Stimulated activated CD4-positive, alpha-beta T cell treated with anti-CD3 and anti-CD28 coated beads, TNF-alpha, amount 100 ng/mL, for 1 hour (primary cell): ENCODE measurements at places on chromosomes 5 and 9.

GRCh38 chr9:92159058-92159457 lies 43.8 kb upstream of the SPTLC1 start:
- DNase-seq, result no peak

GRCh38 chr5:157714596-157714864 lies 16.7 kb upstream of the THG1L start:
- no peak for DNase-seq

- DNase-seq, result no peak
These were observed 240.3 kb downstream of the CACNA1B start for GRCh38 chr9:138117836-138118235.

DNA sequence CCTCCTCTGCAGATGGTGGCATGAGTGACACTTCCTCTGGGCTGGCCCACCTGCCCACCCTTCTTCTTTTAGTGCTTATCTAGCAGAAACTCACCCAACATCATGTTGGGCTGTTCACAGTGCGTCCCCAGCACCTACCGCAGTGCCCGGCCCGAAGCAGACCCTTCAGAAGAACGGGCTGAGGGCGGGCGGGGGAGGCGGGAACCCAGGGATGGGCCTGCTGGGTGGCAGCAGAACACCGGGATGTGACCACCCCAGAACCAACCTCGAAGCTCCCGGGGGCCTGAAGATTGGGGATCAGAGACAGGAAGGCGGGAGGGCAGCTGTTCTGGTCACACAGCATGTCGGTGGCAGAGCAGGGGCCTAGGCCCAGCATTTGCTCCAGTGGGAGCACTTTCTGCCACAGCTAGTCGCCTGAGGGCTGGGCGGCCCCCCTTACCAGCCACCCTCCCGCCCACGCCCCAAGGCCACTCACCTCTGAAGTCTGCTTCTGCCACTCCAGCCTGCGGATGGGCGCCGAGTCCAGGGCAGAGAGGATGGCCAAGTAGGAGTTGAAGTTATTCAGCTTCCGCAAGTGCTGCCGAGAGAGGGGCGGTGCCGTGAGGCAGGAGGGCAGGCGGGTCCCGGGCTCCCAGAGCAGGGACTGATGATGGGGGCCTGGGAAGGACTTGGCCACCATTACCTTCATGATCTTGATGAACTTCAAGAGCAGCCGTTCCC lies 38.7 kb downstream of the PRRT1B start:
- no peak for DNase-seq

DNA sequence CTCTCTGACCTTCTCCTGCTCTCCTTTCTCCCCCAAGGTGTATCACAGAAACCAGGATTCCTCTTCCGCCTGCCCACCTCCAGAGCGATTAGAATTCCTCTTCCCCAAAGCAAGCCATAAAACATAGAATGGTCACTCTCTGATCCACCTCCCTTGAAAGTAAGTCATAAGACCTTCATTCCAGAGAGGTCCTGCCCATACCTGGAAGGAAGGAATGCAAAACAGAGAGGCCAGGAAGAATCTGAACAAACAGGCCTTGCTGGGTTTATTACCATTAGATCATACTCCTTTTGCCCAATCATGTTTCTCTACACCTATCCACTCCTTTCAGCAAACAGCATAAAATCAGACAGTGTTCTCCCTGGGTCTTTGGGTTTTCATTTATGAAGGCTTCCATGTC lies 21.0 kb downstream of the CDKL3 start:
- DNase-seq, result no peak

- no peak for DNase-seq
These were observed 163.2 kb downstream of the HCN1 start for GRCh38 chr5:45532826-45533624.

GRCh38 chr5:38576442-38576841 lies 20.0 kb upstream of the LIFR start:
- DNase-seq, result no peak

DNA sequence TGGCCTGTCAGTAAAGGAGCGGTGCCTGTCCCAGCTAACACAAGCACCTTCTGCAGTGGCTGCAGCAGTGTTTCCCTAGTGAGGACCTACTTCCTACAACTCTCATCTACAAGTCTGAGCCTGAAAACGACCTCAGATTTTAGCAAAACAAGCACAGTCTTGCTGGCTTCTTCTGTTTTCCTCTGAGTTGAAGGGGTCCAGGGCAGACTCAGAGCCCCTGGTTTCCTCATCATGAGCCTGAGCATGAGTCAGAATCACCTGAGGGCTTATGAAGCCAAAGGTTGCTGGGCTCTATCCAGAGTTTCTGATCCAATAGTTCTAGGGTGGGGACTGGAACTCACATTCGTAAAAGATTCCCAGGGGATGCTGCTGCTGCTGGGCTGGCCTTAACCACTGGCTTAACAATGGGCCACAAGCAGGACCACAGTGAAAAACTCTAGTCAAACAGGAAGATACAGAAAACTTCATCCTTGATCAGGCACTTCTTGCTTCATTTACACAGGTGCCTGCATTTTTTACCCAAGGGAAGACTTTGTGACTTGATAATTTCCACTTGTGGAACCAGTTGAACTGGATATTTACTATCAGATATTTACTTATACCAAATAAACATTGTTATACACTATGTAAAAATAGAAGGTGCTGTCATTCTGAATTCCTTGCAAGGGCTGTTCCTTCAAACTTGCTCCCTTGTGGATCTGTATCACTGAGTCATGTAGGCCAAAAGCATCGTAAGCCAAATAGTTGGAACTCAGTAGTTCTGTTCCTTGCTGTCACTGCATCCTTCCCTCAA lies 4.3 kb upstream of the ACER2 start:
- no peak for DNase-seq

GRCh38 chr9:110846215-110846614 lies 177.6 kb downstream of the MUSK start:
- DNase-seq, result no peak

DNA sequence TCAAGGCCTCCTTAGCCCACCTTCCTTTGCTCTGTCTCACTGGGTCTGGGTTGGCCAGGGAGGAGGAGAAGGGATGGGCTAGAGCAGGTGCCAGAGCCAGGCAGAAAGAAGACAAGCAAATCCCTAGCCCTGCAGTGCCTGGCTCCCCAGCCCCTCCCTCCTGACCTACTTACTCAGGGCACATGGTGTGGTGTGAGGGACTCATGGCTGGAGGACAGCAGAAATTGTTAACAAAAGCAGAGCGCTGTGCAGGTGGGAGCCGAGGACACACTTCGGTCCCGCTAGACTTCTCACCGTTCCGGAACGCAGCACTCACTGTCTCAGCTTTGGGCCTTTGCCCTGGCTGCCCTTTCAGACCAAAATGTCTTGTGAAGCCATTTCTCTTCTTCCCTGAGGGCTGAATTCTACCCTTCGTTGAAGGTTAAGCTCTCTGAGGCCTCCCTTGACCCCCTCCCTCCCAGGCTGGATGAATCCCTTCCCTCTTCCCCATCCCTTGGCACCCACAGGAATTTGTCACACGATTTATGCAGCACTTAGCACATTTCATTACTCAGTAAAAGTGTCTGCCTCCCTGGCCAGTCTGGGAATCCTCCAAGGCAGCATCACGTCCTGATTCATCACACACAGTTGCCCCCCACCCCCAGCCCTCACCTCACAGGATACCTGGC lies 263.9 kb upstream of the TRPC7 start:
- no peak for DNase-seq

- DNase-seq, result no peak
These were observed 1045.3 kb downstream of the TLE1 start for GRCh38 chr9:80644044-80644443.

DNA sequence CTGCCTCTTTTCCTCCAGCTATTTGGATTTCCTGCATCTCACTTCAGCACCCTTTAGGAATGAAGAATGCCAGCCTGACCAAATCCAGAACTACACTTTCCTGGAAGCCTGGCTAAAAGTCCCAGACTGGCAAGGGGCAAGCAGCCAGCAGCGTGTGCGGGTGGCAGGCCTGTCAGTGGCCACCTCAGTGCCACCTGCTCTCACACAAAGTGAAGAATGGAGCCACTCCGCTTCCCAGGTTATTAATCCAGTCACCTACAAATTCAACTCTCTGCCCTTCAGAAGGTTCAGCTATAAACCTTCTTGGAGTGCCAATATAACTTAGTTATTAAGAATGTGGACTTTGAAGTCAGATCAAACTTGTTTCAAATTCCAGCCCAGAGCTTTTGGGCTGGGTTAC lies 6.7 kb upstream of the ALDOB start:
- no peak for DNase-seq

DNA sequence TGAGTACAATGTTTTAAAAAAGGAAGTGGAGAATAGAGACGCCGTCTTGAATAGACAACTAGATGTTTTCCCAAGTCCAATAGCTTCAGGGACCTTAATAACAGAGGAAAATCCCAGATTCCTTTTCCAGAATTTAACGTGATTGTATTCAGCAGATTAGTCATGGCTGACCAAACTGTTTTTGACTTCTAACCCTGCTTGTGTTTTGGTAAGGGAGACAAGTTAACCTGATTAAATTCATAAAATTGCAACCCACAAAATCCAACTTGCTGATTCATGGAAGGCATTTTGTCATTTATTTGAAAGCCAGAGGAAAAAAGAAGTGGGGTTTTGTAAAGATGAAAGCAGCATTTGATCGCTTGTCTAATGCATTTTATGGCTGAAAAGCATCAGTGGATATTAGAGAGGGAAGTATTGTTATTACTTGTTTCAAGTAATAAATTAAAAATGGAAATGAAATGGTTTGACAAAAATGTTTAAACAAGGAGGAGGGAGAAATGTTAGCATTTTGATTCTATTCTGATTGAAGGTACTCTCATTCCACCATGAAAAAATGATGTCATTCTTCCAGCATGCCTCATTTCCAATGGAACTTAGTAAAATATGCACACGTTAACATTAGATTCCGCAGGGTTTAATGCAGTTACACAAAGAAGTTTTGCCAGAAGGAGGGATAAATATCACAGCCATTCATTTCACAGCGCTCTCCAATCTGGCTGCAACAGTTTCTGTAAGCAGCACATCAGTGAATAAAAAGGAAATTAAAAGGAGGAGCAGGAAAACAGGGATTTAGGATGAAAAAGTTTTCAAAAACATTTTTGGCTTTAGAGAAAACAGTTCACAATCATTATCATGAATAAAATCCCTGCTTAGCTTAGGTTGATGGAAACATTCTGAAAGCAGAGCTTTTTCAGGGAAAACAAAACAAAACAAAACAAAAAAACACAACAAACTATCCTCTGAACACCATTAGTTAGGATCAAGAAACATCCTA lies 314.7 kb downstream of the PRR16 start:
- DNase-seq, result no peak

DNA sequence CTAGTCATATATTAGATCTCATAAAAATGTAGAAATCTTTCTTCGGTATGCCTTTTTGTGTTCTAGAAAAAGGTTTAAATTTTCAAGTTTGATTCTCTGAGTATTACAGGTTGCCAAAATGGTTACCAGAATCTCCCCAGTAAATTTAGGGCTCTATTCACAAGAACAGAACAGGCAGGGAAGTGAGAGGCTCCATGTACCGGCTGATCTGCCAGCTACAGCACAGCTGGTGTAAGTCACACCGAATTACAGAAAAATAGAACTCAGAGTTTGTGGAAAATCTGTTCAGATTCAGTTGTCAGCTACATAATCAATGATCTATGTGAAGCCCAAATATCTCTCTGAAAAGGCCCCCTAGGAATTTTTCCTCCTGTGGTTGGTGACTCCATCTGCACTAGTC lies 10.5 kb downstream of the FAM81B start:
- no peak for DNase-seq

DNA sequence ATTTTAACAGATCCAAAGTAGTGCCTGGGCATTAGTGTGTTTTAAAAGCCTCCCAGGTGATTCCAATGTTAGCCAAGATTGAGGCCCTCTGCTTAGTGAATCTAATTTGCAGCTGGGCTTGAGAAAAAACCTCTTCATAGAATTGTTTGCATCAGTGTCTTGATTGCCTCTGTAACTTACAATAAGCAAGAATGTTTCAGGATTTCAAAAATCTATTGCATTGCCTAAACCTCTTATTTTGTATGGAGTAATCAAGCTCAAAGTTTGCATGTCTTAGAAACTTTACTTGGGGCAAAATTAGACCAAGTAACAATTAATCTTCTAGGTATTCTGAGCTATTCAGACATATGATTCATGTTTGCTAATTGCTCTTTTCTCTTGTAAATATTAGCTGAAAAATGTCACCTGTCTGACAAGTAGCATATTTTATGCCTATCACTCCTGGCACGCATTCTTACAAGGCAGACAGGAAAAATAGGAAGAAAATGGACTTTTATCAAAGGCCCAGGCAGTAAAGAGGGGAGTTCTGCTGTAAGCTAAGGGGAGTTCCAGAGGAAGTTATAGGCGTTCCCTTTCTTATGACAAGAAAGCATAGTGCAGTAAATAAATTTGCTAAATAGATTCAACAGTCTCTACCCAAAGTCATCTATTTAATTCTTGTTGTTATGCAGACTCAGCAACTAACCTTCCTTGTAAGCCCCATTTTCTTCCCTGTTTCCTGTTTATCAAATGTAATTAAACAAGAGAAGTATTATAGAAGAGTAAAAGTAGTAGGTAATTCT lies 21.0 kb downstream of the PDCD1LG2 start:
- DNase-seq, result no peak

GRCh38 chr9:131891598-131891997 lies 151.7 kb upstream of the RAPGEF1 start:
- DNase-seq, result no peak

DNA sequence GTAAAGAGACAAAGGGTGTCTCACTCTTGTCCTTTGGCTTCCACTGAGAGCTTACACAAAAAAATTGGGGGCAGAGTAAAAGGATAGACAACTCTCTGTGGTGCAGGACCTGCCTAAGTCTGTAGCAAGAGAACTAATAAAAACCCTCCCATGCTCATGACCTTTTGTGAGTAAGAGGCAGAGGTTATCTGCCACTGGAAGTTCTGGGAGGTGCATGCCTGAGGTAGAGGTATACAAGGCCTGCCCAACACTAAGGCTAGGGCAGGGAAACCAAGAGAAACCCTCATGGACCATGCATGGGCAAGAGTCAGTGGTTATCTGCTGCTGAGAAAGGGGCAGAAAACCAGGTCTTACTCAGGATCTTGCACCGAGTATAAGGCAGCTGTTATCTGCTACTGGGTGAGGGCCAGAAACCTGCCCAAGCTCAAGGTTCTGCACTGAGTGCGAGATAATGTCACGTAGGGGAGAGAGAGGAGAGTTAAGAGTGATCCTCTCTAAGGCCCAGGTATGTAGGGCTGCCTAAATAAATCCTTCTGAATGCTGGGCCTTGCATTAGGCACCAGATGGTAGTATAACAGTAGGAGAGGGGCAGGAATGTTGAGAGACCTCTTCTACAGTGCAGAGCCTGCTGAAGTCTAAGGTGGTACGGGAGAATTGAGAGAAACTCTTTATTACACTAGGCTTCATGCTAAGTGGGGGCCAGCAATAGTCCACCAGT lies 143.4 kb downstream of the MACROH2A1 start:
- DNase-seq, result no peak

- no peak for DNase-seq
These were observed 40.2 kb downstream of the TTC1 start for GRCh38 chr5:160049099-160049498.

- DNase-seq, result no peak
These were observed 126.3 kb downstream of the PDE4D start for GRCh38 chr5:59767211-59767605.

- DNase-seq, result no peak
These were observed 325.4 kb downstream of the PIK3R1 start for GRCh38 chr5:68540798-68541590.

DNA sequence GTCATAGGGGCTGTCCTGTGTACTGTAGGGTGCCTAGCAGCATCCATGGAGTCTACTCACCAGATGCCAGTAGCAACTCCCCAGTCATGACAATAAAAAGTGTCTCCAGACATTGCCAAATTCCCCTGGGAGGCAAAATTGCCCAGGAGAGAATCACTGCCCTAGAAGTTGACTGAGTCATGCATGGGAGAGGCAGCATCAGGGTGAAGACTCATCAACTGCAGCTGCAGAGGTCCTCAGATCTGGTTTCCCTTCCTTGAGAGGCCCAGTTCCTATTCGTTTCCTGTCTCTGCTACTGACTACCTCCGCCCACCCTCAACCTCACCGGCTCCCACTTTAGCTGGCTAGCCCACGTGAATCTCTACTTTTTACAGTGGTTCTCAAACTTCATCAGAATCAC lies 88.6 kb upstream of the AGXT2 start:
- no peak for DNase-seq
